NCI-H69 (cell line): ENCODE measurements at places on chromosomes 2 and 18.

DNA sequence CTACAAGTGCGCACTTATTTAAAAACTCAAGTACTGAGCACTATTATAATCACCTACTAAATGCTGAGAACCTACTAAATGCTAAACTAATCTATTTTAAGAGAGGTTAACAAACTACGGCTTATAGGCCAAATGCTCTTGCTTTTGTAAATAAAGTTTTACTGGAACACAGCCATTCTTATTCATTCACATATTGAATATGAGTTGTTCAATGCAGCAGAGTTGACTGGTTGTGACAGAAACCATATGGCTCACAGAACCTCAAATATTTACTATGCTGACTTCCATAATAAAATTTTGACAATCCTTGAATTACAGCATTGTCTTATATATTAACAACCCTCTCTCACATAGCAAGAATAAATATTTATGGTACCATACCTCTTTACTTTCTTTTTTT lies 103.2 kb downstream of the ZNF521 start:
- peak; percentile 70 for DNase-seq

GRCh38 chr2:23351388-23352141 lies 33.4 kb upstream of the KLHL29 start:
- peak; percentile 78 for DNase-seq

DNA sequence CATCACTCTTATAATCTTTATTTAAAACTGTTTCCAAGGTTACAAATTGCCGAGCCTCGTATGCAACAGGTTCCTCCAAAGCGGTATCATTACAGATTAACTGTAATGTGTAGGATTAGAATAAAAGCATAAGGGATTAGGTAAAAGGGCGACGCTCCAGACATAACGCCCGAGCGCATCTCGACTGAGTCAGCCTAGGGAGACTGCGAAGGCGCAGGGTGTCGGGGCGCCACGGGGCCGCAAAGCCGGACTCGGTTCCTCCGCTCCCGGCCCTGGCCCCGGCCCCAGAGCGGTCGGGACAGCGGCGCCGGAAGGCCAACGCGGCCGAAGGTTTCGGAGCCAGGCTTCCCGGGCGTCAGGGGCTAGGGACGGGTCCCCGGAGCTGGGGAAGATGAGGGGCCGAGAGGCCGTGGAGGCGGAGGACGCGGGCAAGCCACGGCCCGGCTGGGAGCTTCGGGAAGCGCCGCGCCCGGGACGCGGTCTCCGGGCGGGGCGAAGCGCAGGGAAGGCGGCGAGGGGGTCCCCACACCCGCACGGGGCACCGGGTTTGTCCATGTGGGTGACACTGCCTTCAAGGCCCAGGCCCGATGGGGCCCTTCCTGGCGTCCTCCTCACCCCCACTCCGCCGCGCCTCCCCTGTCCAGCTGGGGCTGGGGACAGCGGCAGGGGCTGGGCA lies 12.9 kb upstream of the SIX3 start:
- DNase-seq = no peak

GRCh38 chr2:221377597-221377996 lies 194.5 kb downstream of the EPHA4 start:
- no peak for DNase-seq

DNA sequence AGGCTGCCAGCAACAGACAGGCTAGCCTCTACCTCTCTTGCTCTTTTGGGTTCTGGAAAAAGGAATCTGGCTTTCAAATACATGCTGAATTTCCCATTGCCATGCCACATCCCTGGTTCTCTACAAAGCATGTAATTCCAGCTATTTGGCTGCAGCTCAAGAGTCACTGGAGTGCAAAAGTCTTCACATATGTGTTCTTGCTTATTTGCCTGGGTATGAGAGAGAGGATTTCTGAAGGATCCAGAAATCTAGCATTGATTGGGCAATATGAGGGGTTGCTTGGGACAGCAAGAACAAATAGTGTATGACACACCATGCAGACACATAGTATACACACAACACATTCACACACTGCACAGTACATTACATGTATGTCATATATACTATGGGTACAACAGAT lies 30.7 kb upstream of the LGALSL start:
- no peak for DNase-seq

- DNase-seq = no peak
Measured at GRCh38 chr2:198062826-198063225, 258.4 kb downstream of the PLCL1 start.

DNA sequence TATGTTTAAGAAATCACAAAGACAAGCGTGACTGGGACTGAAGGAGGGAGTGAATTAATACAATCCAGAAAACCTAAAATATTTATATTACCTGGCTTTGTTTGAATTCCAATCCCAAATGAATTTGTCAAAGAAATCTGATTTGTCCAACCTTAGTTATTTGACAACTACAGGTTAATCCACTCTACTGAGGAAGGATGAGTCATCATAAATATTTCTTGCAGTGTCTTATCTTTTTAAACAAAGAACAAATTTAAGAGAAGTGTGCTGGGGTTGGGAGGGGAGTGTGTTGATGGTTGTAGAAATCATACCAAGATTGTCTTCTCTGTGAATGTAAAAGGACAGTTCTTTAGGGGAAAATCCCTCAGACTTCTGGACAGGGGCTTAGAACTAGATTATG lies 1106.3 kb upstream of the SLC39A10 start:
- no peak for DNase-seq

- no peak for DNase-seq
Measured at GRCh38 chr2:236610991-236611821, 41.6 kb downstream of the ACKR3 start.

DNA sequence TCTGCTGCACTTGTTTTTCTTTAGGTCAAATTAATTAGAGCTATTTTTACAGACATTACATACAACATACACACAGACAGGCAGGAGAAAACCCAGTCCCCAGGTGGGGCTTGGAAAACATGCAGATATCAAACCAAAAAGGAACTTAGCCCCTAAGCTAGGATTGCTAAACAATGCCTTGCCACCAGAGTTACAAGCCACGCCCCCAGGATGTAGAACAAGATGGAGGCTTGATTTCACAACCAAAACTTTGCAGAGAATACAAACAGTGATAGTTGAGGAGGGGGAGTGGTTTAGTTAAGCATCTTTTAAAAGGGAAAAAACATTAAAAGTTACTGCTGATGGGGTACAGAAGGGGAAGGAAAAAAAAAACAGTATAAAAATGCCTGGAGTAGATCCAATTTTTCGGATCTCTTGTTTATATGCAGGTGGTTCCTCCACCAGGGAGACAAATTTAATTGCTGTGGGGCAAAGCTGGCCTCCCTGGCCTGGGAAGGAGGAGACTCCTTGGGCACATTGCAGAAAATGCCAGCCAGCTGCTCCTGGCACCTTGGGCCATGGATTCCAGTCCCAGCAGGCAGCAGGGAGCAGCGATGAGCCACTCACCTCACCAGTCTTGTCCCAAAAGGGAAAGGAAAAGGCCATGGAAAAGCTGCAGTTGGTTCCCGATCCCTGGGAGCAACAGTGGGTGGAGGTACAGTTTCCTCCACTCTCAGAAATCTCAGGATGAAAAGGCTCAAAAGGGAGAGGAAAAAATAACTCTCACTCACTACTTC lies 348.4 kb upstream of the REG3G start:
- no peak for DNase-seq

DNA sequence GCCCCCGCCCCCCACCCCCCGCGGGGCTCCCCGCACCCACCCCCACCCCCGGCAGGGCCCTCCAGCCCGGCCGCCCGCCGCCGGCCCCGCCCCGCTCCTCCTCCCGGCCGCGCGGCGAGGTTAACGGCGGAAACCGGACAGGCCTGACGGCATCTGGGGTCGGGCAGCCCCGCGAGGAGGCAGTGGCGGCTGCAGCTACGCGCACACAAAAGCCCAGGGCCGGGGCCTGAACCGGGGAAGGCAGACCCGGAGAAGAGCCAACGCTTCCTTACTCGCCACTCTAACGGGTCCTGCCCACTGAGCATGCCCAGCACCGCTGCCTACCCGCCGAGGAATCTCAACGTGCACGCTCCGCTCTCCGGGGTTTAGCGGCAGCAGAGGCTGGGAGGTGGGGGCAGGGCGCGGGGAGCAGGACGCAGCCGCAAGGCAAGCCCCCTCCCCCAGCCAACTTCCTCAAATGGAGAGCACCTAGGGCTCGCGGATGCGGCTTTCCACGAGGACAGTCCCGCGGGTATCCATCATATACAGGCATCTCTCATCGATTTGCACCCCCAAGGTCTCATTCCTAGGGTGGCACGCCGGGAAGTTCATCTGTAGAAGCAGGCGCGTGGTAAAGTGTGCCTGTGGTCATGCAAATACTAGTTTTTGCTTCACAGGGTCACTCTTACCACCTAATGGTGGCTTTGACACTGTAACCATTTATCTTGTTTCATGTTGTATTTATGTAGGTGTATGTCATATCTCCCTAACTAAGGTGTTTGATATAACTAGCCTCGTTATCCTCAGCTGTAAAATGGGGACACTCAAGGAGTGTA lies at the start of gene MEMO1:
MEMO1 (minus strand) TSS at position 339 of the 815 bp plus-strand sequence. CDS start 761 bp downstream, outside the sequence.
- peak; percentile 94 for DNase-seq

GRCh38 chr2:54409752-54410151 lies 46.4 kb upstream of the SPTBN1 start:
- DNase-seq = peak; percentile 51

DNA sequence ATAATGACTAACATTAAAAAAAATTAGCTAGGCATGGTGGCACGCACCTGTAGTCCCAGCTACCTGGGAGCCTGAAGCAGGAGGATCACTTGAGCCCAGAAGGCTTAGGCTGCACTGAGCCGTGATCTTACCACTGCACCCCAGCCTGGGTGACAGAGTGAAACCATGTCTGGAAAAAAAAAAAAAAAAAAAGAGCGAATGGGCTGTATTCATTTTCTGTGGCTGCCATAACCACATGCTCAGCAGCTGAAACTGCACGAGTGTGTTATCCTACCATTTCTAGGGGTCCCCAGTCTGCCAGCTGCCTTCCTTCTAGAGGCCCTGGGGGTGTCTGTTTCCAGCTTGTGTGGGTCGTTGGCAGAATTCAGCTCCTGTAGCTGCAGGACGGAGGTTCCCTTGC lies 247.8 kb downstream of the EIPR1 start:
- no peak for DNase-seq

- no peak for DNase-seq
Measured at GRCh38 chr18:38010971-38011857, 445.6 kb upstream of the CELF4 start.

- DNase-seq = no peak
Measured at GRCh38 chr2:888211-888801, 62.3 kb upstream of the SNTG2 start.

GRCh38 chr18:56645415-56646016 lies 5.6 kb upstream of the WDR7 start:
- DNase-seq = peak; percentile 71

DNA sequence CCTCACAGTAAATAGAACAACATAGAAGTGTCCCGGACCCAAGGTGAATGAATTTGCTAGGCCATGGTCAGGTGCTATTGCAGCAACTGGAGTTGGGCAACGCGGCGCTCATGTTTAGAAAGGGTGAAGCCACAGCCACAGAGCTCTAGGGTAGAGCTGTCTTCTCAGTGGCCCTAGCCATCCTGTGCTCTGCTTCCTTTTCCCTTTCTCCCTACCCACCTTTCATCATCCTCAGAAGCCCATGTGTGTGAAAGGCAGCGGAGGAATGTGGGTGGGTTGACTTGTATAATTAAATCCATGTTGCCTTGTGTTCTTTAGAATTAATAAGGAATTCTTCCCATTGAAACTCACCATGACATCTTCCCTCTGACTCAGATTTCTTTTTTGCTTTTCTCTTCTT lies 336.7 kb downstream of the OSR1 start:
- DNase-seq = no peak

GRCh38 chr18:51069885-51070284 lies 39.9 kb downstream of the SMAD4 start:
- DNase-seq = no peak

- no peak for DNase-seq
Measured at GRCh38 chr18:26689226-26689879, 141.0 kb upstream of the KCTD1 start.

DNA sequence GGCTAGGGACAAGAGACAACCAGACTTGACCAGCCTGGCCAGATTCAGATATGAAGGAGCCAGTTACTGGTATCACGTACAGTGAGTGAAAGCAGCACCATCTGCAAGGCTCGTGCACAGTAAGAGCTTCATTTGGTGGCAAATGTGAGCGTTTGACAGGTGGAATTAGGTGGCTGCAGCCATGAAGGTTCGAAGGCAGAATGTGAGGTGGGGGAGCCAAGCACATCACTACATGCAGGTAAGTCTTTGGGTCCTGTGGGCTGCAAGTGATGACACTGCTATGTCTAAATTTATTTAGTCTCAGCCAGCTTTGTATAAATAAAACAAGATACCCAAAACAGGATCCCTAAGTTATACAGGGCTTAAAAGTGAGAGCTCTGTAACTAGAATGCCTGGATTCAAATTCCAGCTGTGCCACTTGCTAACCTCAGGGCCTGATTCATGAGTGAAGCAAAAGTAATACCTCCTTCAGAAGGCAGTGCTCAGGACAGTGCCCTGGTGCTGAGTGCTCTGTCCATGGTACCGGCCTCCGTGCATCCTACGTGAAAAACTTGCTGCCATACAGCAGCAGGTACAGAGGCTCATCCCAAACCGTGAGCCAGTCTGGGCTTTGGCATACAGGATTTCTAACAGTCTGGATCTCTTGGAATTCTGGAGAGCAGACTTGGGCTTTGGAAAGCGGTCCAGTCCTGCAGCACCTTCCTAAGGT lies 18.6 kb downstream of the DDX18 start:
- DNase-seq = no peak

- DNase-seq = no peak
Measured at GRCh38 chr2:96574364-96574763, 37.8 kb downstream of the ARID5A start.

DNA sequence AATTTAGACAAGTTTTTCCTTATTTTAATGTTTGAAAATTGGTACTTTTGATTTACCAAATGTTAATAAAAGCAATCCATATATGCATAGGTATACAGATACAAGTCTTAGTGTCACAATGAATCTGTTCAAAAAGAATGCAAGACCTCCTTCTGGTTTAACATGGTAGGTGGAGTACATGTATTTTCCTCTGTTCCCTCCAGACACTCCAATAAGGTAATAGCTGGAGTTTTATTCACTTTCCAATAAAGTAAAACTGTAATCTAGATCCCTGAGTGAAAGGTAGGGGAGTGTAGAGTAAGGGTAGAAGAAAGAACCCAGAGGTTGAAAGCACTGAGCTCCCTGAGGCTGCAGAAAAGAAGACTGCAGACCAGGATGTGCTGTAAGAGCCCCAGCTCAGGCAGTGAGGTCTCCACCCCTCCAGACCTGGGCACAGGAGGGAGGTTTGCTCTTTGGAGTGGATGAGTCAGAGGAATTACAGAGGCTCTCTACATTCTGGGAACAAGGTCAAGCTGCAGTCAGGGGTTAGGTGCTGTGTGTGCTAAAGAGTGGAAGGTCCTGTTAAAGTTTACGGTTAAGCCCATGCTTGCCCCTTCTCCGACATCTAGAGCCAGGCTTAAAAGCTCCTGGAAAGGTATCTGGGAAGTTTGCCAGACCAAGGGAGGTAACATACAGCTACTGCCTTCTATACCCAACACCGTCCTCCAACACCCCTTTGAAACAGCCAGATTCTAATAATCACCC lies 27.6 kb upstream of the STAT1 start:
- peak; percentile 47 for DNase-seq

DNA sequence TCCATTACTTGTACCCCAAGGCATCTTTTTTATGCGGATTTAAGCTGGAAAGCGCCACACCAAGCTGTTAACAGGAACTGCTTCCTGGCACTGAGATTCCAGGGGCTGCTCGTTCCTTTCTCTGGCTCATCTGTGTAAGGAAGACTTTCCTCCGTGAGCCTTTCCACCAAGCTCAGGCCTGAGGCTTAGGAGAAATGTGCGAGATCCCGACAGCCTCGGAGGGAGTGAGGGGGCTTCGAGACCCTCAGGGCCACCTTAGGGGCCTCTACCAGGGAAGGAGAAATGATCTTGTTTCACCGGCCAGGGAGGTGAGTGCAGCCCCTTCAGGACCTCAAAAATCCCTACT lies 17.1 kb downstream of the B3GNT7 start:
- no peak for DNase-seq
